ENCODE measurements at places on chromosomes 1 and 21.

GRCh38 chr1:217027403-217028080, 304.3 kb upstream of the ESRRG start:
- no peak for DNase-seq

- DNase-seq, result no peak
Measured at GRCh38 chr1:209673631-209674417, 1.4 kb upstream of the G0S2 start.

DNA sequence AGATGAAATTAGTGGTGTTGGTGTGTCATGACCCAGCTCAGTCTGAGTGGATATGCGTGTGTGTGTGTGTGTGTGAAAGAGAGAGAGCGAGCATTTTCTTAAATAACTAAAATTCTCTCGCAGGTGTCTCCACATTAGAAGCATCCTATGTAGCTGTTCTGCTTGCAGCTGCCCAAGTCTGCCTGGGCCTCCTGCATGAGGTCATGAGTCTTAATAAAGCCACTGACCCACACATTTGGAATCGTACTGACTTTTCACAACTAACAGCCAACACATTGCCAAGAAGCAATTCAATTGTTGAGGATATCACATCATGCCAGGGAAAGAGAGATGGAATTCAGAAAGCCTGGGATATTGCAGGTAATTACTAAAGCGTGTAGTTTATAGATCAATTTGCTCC, 238.2 kb upstream of the AJAP1 start:
- DNase-seq, result no peak

- no peak for DNase-seq
Measured at GRCh38 chr1:10663678-10664035, 132.8 kb downstream of the CASZ1 start.

Data from pancreas (tissue), 10 donors.